ENCODE measurements at places on chromosomes 12 and 14.

DNA sequence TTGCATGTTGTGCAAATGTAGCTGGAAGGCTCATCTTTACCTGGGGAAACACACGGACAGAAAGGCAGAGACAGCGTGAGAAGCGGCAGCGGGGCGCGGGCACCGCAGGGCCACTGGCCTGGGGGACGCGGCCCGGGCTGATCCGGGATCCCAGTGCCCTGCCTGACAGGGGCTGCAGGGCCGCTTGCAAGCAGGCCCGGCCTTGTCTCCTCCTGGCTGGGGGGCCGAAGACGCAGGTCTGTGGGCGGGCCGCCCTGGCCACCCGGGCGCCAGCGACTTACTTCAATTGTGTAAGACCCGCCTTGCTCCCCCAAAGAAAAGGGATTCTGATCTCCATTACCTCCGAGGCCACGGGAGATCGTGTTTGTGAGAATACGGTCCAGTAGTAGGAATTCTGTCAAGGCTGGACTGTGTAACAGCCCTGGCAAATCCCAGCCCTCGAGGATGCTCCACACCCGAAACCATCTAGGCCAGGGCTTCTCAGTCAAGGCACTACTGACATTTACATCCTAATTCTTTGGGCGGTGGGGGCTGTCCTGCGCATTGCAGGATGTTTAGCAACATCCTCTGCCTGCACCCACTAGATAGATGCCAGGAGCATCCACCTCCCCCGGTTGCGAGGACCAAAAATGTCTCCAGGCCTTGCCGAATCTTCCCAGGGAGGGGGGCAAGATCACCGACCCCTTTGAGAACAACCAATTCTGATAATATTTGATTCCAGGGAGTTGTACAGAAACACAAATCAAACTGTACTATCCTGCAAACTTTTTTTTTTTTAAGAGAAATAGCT, 95.6 kb downstream of the BCL11B start:
- DNase-seq = no peak

DNA sequence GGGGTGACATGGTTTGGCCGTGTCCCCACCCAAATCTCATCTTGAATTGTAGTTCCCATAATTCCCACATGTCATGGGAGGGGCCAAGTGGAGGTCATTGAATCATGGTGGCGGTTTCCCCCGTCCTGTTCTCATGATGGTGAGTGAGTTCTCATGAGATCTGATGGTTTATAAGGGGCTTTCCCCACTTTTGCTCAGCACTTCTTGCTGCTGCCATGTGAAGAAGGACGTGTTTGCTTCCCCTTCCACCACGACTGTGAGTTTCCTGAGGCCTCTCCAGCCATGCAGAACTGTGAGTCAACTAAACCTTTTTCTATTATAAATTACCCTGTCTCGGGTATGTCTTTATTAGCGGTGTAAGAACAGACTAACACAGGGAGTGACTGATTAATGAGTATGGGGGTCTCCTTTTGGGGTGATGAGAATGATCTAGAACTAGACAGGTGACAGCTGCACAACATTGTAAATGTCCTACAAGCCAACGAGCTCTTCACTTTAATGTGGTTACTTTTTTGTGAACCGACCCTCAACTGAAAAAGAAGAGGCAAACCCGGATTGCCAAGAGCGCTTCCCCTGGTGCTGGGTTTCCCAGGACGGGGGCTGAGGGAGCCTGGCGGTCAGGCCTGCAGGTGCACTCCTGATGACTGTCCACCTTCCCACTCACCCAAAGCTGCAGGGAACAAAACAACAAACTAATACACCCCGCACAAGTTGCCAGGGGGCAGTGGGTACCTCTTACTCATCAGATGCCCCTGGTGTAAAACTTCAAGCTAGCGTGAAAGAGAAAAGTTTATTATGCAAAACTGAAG, 90.1 kb downstream of the NCOR2 start:
- DNase-seq = no peak

DNA sequence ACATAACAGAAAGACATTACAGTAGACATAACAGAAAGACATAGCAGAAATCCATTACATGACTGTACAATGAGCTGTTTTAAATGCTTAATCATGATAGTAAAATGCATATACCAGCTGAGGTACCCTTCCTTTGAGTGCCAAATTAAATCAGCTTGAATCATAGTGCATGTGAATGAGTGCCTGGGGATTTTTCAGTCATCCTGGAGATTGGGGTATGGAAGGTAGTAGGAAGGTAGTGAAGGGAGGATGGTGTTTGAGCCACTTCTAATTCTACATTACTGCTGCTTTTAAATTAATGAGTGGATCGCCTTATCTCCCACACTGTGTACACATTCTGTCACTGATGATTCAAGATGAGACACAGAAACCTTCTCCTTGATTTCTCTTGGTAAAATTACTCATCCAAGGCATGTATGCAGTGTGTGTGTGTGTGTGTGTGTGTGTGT, 534.2 kb downstream of the LRFN5 start:
- peak; percentile 64 for DNase-seq

DNA sequence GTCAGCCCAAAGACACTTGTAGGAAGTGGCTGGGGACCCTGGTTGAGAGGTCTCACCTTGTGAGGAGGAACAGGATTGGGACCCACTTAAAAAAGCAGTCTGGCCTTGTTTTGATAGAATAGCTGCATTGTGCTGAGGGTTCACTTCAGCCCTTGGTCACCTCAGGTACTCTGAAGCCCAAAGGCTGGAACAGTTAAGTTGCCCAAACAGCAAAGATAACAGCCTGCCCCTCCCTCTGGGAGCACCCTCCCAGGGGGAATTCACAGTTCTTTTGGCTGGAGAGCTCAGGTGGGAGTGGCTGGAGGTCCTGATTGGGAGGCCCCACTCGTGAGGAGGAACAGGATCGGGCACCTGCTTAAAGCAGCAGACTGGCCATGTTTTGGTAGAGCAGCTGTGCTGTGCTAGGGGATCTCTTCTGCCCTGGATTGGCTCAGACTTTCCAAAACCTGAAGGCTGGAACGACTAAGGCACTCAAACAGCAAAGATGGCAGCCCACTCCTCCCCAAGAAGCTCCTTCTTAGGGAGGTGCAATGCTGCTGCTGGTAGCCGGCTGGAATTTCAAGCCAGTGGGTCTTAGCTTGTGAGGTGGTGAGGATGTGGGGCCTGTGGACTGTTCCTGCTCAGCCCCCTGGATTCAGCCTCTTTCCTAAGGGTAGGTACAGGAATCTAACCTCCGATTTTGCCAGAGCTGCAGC, 143.8 kb upstream of the SLC38A2 start:
- no peak for DNase-seq

GRCh38 chr14:25698111-25698510, 648.2 kb upstream of the STXBP6 start:
- no peak for DNase-seq

DNA sequence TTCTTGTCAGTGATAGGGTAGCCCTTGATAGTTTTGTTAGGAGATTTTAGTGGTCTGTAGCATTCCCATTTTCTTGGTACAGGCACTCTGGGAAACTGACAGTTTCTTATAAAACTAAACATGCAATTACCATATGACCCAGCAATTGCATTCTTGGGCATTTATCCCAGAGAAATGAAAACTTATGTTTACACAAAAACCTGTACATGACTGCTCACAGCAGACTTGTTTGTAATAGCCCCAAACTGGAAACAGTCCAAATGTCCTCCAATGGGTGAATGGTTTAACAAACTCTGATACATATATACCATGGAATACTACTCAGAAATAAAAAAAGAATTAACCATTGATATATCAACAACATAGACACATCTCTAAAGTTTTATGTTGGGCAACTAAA, 75.5 kb downstream of the BORCS5 start:
- DNase-seq = peak; percentile 37

GRCh38 chr12:125140279-125141209, 75.3 kb downstream of the AACS start:
- peak; percentile 73 for DNase-seq
